Stimulated activated naive CD4-positive, alpha-beta T cell (primary cell): ENCODE measurements at places on chromosomes 12 and 14.

- no peak for DNase-seq
Observed at GRCh38 chr12:132356691-132357622, 27.6 kb upstream of the GALNT9 start.

DNA sequence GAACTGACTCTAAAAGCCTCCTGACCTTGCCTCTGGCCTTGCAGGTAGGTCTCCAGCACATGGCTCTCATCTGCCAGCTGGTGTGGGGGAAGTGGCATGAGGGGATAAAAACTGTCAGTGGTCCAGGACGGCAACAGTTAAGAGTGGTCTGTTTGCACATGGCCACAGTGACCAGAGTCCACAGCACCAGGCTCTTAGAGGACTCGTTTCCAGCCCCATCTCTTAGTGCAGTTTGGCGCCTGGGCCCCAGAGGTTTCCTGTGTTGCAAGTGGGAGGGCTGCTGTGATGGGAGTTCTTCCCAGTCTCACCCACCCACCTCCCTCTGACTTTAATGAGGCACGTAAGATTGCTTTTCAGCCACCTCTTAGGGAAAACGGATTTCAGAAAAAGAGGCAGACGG is 37.0 kb downstream of the APPL2 start:
- DNase-seq, result no peak

GRCh38 chr12:115378291-115378690 is 694.3 kb upstream of the TBX3 start:
- DNase-seq, result no peak

DNA sequence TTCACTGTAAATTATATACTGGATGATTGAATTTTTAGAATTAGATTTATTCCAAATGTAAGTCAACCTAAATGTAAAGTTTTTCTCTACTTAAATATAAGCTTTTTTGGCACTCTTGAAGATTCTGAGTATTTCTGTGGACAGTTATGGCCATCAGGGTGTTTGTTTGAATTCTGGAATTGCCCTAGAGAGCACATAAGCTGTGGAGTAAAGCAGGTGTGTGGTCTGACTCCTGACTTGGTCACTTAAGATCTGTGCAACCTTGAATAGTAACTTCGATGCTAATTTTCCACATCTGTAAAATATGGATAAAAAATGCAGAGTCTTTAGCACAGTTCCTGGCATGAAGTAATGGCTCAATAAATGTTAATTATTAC is 64.4 kb downstream of the FUT8 start:
- no peak for DNase-seq

DNA sequence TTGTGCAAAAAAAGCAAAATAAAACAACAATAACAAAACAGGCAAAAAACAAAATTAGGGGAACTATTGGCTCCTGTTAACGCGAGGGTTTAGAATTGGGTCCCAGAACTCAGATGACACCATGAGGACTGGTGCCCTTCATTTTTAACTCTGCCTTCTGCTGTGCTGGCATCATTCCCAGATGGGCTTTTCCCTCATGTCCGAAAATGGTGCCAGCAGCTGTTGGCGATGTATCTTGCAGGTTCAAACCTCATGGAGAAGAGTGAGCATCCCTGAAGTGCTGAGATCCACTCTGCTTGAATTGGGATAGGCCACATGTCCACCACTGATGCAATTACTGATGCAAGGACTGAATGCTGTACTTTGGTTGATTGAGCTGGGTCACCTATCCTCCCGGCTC is 61.1 kb downstream of the MYRFL start:
- DNase-seq, result no peak

GRCh38 chr14:90354551-90355298 is 23.0 kb upstream of the NRDE2 start:
- DNase-seq, result no peak
